ENCODE measurements at places on chromosomes 16 and 17.

- no peak for DNase-seq
These were observed 24.9 kb downstream of the RAB11FIP3 start for GRCh38 chr16:450385-450784.

DNA sequence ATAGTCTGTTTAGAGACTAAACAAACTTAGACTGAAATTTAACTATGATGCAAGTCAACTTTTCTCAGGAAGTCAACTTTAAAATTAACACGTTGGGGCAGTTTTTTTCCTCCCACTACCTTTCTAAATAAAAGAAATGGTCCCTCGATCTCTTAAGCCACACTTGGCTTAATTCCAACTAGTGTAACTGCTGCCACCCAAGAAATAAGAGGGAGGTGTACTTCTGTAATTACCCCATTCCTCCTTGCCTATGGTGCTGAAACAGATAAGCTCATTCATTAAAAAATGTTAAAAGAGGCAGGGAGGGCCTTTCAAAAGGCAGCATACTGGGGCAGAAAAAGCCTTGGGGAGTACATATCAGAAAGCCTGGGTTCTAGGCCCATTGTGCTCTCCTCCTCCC is 59.8 kb downstream of the NCOR1 start:
- DNase-seq = no peak

DNA sequence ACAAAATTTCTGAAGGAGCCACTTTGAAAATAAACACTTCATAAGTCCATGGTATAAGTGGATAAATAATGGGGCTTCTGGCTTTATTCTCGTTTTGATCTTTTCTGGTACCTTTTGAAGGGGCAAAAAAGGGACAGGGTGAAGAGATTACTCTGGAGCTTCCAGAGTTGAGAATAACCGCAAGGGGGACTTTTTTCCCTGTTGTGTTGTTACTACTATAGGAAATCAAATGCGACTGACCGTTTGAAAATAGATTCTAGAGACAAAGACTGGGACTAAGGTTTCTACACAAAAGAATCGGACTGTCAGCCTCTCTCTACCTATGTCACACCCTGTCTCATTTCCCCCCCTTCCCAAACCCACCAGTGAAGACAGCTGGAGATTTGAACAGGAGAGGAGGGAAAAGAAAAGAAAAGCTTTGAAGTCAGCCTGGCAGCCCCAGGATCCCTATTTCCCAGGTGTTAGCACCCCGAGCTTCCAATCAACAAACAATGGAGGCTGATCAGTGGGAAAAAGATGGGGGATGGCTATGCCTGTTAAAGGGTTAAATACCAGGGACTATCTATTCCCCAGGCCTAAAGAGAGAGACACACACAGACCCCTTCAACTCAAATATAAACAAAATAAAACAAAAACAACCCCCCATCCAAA is 8.4 kb downstream of the HOXB4 start:
- no peak for DNase-seq

DNA sequence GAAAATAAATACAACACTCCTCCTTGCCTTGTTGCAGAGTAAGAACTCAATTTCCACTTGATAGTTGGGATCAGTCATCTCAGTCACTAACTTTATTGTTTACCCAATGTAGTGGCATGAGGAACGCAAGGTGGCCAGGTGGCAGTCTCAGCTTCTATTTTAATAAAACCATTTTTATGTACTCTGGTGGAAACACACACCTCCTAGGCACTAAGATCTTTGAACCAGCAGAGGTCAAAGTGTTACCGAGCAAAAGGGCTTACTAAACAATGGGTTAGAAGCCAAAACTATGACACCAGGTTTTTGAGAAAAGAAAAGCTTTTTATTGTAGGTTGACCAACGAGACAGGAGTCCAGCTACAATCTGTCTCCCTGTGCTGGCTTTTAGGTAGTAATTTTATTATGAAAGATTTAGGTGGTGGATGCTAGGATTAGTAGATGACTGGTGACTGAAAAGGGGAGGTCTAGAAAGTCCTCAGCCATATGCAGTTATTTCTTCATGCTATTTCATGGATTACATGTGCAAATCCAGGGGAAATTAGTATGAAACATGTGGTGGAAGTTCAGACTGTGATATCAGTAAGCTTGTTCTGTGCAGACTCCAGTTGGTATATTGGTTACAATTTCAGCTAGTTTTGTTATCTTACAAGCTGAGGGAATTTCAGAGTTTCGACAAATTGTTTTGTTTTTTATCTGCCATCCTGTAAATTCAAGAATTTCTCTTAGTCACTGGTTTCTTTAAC is 122.3 kb downstream of the PCTP start:
- no peak for DNase-seq

DNA sequence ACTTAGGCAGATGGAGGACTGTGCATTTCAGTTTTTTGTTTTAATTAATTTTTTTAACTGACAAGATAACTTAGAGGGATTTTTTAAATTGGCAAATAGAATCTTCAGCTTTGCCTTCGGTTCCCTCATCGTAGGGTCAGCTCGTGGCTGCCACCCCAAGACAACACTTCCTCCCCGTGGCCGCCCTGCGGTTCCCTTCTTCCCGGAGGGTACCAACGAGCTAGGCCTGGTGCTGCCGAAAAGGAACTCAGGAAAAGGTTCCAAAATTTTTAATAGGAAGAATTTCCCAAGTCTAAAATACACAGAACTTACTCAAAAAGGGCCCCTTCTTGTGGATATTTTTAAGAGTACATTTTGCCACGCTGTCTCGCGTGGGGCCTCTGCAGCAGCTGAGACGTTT is 210.4 kb upstream of the CHMP6 start:
- no peak for DNase-seq

DNA sequence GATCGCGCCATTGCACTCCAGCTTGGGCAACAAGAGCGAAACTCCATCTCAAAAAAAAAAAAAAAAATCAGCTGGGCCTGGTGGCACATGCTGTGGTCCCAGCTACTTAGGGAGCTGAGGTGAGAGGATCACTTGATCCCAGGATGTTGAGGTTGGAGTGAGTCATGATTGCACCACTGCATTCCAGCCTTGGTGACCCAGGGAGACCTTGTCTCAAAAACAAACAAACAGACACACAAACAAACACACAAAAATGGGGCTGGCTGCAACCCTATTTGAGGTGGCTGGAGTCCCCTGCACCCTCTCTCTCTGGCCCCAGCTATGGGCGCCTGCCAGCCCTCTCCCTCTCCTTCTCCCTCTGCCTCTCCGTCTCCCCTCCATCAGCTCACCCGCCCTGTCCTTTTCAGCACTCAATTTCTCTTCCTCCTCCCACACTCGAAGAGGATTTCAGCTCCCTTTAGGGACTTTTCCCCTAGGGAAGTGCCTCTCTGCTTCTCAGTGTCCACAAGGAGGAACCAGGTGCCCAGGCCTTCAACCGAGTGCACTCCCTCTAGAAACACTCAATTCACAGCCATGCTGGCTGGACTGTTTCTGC is 17.5 kb upstream of the TFAP4 start:
- peak; percentile 92 for DNase-seq

DNA sequence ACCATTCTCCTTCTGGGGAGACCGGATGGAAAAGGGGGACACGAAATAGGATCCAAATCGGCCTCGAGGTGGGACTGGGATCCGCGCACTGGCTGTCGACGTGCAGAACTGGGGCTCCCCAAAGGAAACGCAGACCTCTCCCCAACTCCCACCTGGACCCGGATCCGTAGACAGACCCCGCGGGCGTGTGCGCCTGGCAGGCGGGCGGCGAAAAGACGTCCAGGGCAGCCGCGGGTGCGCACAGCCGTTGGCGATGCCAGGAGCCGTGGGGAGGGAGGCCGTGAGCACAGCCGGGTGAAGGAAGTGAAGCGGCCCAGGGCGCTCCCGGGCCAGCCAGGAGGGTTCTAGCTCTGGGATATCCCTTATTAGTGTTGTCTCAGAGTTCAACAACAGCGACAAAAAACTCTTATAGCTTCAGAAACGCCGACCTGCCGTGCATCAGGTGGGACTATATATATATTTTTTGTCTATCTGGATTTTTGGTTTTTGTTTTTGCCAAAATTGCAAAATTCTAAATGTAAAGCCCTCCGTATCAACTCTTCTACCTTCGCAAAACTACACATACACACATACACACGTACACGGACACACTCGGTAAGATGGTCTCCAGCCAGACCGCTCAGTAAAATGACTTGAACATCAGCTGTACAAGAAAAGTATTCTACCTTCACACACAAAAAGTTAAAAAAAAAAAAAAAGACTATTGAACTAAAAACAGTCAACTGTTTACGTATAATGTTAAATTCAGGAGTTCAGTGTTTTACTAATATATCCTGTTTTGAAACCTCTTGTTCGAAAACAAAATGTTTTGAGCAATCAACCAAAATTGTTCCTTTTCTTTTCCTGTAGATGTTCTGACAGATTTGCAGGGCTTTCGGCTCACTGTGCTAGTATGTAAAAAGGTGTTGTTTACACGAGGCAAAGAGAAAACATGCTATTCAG is 5.2 kb upstream of the AATF start:
- no peak for DNase-seq

DNA sequence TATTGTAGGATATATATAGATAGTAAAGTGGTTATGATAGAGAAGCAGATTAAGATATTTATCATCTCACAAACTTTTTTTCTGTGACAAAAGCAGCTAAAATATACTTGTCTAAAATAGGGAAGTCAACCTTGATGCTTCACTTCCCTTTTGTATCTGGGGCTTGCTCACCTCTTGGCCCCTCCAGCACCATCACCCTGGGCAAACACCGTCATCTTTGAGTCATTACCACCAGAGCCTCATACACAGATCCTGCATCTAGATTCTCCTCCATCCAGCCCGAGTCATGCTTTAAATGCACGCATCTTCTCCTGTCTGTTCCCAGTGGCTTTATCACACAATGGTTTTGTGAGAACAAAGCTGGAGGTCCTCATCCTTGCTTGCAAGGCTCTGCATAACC is 1062.7 kb upstream of the EEF2KMT start:
- DNase-seq = no peak

DNA sequence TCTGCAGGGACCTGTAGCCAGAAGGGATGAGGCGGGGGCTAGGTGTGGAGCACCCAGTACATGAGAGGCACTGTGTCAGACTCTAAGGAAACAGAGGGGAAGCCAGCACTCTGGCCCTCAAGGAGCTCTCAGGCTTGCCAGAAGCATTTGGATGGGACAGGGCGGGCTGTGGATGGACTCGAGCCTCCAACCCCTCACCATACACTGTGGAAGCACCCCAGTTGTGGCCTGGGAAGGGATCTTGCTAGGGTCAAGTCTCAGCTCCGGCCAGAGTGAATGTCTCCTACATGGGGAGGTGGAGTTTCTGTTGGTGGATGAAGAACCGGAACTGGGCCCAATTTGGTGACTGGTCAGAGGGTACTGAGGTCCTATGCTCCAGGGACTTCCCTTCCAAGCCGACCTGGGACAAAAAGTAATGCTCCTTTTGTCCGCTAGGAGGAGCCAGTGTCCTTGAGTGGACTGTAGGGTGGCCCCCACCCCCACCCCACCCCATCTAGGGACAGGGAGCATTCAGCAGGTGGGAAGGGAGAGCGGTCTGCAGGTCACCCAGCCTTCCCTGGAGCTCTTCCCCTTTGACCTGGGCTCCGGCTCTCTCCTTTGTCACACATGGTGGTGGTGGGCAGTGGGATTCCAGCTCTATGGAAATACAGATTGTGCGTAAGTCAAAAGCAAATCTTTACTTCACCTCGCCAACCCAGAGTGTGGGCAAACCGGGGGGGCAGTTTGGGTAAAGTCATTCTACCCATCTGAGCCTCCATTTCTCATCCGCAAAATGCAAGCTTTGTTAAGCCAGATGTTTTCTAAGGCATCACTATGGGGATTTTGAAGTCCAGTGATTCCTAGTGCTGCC is 20.4 kb upstream of the PHB1 start:
- peak; percentile 43 for DNase-seq

- no peak for DNase-seq
These were observed 536 bp upstream of the PLD2 start for GRCh38 chr17:4806456-4806776.

DNA sequence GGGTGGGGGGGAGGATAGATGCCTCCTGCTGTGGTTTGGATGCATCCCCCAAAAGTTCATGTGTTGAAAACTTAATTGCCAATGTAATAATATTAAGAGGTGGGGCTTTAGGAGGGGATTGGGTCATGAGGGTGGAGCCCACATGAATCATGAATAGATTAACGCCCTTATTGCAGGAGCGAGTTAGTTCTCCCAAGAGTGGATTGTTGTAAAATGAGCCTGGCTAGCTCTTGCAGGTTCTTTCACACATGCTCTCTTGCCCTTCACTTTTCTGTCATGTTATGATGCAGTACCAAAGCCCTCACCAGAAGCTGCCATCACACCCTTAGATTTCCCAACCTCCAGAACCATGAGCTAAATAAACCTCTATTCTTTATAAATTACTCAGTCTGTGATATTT is 52.0 kb downstream of the GINS3 start:
- DNase-seq = no peak

- DNase-seq = peak; percentile 91
These were observed 10.0 kb upstream of the MPRIP start for GRCh38 chr17:17032131-17032692.

DNA sequence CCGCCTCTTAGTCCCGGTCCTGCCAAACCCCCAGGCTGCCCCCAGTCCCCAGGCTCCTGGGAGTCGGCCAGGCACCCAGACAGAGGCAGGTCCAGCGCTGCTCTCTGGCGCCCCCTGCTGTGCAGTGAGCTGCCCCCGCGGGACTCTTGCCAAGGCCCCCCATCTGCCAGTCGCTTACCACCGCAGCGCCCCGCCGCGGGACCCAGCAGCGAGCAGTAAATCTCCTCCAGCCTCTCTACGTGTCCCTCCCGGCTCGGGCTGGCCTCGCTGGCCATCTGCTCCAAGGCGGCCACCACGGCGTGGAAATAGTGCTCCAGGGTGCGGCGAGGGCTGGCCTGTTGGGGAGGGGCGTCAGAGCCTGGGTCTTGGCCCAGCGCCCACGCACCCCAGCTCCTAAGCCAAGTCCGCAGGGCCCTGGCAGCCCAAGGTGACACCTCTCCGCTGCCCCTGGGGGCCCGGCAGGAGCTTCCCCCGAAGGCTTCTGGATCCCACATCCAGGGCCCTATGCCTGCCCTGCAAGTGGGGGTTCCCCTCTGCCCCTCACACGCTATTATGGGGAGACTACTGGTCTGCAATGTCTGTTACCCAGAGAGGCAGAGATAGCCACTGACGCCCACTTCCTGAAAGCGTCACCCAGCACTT is 33.7 kb upstream of the MFSD6L start:
- DNase-seq = no peak

- no peak for DNase-seq
These were observed 56.6 kb upstream of the RBBP6 start for GRCh38 chr16:24482681-24483202.

DNA sequence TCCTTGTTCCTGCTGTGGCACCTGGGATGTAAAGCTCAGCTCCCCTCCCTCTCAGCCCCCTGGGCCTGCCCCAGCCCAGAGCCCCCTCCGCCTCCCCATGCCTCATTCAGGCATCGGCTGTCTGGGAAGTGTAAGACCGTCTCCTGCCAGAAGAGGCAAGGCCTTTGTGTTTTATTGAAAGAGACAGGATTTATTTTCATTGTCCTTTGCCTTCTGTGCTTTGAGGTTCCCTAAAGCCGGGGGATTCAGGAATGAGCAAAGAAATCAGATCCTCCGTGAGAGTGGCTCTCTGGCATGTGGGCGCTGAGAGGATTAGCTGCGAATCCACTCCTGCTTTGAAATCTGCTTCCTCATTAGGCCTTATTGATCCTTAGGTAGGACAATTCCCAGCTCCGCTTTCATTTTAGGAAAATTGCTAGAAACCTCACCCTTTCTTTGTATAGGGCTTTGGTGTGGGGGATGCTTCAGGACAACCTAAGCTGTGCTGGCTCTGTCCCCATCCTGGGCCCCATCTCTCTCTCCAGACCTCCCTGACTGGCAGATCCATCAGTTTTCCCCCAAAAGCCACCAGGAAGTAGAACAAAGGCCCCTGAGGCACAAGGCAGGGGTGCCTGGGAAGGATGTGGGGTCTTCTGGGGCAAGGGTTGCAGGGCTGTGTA is 211.5 kb upstream of the TNRC6C start:
- DNase-seq = no peak

GRCh38 chr16:28057949-28058348 is 5.6 kb downstream of the GSG1L start:
- no peak for DNase-seq

Data from AG10803 (cell line).